NCI-H1092 (cell line): ENCODE measurements at places on chromosomes 4 and X.

- no peak for DNase-seq
Observed at GRCh38 chr4:159142241-159142640, 39.4 kb downstream of the RAPGEF2 start.

GRCh38 chr4:5828005-5828391, 64.9 kb downstream of the CRMP1 start:
- no peak for DNase-seq

DNA sequence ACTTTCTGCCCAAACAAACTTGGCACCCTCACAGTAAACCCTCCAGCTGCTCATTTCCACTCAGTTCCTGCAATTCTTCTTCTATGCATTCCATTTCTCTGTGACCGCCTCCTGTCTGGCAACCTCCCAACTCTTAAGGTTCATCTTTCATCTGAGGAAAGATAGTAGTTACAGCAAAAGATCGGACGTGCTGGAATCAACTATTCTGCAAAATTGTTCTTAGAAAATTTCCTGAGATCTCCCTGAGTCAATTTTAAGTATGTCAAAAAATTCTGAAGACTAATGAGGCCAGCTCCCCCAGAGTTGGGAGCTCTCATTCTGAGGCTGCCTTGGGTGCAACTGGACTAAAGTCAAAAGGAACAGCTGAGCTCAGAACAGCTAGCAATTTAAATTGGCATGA, 1026.0 kb downstream of the ADGRL3 start:
- no peak for DNase-seq

GRCh38 chr4:101593666-101594065, 196.9 kb upstream of the BANK1 start:
- no peak for DNase-seq
